ENCODE measurements at places on chromosomes 4 and X.

DNA sequence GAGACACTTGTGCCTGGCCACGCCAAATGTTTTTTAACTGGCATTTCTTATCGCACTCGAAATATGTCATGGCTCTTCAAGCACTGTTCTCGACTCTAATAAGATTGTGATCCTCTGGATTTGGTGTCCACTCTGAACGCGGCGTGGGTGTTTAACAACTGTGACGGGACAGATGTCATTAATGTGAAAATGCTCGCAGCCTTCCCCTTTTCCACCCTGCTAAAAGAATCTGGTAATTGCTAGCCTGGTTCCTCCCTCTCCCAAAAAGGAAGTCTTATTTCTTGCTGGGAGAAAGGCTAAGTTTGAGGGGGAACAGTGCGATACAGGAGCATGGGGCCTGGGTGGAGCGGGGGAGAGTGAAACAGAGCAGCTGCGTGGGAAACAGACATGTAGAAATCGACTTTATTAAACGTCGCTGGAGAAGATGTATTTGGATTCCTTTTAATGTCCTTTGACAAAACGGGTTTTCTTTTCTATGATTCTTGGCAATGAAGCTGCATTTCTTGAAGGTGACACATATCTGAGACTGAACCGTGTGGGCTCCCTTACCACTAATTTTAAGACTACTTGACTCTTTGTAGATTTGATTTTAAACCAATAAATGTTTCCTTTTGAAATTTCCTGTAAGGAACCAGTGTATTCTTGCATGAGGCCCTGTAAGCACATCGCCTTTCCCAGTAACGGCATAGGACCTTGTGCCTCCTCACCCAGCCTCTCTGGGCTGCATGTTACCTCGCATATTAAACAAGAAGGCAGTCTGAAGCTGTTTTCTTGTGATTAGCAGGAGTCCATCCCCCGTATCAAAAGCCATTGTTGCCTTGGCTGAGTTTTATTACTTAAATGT lies 17.8 kb downstream of the TBC1D1 start:
- no peak for DNase-seq

DNA sequence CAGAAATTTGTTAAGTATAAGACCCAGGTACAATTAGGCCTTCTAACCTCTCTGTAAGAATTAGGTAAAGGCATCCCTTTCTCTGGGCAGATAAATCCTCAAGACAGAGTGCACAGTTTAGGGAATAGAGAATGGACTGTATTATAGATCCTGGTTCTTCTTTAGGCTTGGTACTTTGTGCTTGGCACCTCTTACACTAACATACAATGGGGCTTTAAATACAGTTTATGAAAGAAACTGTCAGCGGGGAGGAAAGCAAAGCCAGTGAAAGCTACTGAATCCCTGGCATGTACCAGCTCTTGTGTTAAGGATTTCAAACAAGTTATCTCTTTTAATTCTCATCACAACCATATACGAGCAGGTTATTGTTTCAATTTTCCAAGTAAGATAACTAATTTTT lies 1350.0 kb downstream of the ADGRL3 start:
- no peak for DNase-seq

GRCh38 chr4:94803181-94803580 lies 45.4 kb downstream of the BMPR1B start:
- no peak for DNase-seq

GRCh38 chr4:56655627-56656345 lies 25.3 kb downstream of the HOPX start:
- no peak for DNase-seq

DNA sequence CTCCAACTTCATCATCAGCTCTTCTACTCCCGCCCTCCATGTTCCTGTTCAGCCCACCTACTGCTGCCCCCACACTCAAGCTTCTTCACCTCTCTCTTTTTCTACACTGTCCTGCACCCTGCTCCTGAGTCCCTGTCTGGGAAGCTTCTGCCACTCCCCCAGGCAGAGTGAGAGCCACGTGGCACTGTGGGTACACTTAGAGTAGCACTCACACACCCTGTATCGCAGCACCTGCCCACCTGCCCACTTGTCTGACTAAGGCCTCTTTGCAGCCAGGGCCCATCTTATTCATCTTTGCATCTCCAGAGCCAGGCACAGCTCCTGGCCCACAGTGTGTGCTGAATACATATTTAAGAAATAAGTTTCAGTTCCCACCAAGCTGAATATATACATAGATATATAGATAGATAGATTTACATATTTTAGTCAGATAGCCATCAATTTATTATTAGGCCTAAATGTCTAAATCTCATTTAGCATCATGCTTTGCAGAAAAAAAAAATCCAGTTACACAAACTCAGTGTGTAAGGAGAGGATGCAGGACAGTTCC lies 24.9 kb downstream of the CCDC149 start:
- no peak for DNase-seq

DNA sequence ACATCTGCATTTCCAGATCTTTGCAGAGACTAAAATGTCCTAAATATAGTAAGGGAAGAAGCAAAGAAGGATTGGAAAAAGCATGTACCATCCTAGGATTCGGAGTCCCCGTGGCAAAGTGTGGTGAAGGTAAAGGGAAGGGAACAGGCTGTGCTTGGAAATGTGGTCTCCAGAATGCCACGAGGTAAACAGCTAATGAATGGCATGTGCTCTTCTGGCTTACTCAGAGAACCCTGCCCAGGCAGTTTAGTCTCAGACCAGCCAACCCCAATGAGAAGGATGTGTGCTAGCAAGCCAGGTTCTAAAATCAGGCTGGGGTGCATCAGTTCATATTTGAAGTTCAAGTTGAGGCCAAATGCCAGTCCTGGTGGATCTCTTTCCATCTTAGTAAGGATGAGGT lies 113.1 kb downstream of the RS1 start:
- DNase-seq, result no peak

GRCh38 chrX:72079607-72080006 lies 52.1 kb downstream of the RTL5 start:
- DNase-seq, result no peak
